Karpas-422 (cell line): ENCODE measurements at places on chromosomes 7 and 10.

DNA sequence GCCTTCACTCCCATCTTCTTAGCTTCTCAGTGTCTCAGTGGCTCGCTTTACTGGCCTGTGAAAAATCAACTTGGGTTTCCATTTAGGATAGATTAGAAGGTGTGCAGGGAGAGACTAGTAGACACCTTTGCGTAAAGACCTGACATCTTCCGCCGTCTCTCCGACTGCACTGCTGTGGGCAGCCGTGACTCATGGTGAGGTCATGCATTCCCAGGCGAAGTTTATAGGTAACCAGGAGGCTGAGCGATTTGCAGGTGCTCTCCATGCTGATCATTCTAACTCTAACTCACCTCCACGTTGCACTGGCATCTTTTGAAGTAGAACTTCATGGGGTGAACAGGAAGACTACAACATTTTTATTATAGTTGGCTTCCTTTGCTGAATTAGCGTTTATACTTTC, 68.0 kb upstream of the ZNF438 start:
- DNase-seq: no peak

GRCh38 chr7:3207387-3207902, 93.6 kb upstream of the SDK1 start:
- DNase-seq: no peak

- DNase-seq: no peak
These were observed 705.1 kb downstream of the SUGCT start for GRCh38 chr7:40839881-40840280.

DNA sequence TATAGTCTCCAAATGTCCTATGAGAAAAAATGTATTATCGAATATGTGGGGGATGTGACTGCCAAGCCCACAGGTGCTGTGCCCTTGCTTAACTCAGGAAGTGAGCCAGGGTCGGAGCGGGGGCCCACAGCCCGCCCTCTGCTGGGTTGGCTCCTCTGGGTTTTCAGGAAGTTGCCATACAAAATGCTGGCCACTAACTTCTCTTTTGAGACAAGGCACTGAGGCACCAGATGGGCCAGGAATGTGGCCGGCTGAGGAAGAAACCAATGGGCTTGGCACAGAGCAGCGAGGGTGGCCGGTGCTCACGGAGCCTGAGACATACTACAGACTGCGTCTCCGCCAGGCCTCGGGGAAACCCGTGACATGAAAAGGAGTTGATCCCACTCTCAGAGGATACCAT, 58.9 kb downstream of the FAM53B start:
- no peak for DNase-seq

GRCh38 chr7:4479367-4480039, 202.6 kb upstream of the FOXK1 start:
- DNase-seq: peak; percentile 87

GRCh38 chr10:131934769-131935168, 34.0 kb downstream of the PPP2R2D start:
- DNase-seq: no peak

DNA sequence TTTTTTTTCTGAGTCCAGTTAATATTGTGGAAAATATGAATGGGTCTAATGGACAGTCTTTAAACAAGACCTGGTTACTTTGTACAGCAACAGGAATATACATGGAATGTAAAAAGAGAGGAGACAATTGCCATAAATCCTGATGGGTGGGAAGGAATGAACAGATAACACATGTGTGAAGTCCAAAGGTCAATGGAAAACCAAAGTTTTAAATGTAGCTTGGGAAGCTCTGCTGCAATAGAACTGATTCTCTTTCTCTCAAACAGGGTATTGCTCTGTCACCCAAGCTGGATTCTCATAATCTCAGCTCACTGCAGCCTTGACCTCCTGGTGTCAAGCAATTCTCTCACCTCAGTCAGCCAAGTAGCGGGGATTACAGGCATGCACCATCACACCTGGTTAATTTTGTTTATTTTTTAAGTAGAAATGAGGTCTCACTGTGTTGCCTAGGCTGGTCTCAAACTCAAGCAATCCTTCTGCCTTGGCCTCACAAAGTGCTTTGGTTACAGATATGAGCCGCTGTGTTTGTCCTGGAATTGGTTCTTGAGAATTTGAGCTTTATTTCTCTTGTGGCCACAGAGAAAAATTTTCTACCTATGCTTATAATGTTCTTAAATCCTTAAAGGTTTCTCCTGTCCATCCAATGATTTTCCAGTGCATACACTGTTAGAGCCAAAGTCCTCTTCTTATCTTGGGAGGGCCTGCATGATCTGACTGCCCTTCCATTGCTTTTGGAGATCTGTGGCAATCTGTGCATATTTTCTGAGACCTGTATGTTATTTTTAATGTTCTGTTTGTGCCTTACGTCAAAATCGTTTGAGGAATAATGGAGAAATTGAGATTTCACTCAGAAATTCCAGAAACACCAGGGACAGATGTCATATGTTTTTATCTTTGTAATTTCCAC, 30.7 kb upstream of the ZNF92 start:
- no peak for DNase-seq

DNA sequence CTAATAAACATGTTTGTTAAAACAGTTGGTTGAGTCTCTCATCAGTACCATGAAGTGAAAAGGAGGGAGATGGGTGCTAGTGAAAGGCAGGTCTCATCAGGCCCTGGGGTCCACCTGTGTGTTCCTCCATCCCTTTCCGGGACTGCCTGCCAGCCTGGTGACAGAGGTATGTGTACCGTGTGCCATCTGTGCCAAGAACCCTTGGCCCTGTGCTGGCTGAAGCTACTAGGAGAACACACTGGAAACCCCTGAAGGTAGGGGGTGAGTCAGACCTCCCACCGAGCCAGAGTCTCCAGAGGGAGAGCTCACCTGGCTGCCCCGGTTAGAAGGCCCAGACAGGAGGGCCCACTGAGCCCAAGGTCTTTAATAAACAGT, 2.3 kb downstream of the DDIT4 start:
- DNase-seq: peak; percentile 63

DNA sequence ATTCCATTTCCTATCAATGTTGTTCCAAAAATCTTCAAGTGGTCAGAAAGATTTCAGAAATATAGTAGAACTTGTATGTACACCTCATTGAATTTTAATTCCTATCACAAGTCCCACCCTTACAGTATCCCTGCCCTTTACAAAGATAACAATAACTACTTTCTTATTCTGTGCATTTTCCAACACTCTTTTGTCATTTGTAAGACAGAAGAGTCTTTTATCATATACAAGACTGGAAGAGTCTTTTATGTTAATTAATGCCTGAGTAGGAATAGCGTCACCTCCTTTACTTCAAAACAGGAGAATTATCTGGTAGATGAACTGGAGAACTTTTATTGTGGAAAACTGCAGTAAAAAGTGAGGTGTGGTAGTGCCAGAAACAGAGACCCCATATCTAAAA, 193.9 kb upstream of the SEMA3C start:
- DNase-seq: no peak

DNA sequence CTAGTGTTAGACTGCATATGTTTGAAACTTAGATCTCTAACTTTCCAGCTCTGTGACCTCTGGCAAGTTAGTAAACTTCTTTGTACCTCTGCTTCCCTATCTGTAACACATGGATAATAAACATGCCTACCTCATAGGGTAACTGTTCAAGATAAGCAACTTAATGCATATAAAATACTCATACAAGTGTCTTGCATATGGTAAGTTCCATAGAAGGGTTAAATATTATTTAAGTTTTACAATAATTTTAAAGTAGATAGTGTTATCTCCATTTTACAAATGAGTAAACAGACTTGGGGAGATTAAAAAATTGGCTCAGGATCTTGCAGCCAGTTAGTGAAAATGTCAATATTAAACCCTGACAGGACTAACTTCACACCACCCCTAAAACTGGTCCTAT, 30.1 kb upstream of the CD36 start:
- DNase-seq: no peak

- DNase-seq: no peak
These were observed 41.9 kb upstream of the FAM180A start for GRCh38 chr7:135790371-135790977.

DNA sequence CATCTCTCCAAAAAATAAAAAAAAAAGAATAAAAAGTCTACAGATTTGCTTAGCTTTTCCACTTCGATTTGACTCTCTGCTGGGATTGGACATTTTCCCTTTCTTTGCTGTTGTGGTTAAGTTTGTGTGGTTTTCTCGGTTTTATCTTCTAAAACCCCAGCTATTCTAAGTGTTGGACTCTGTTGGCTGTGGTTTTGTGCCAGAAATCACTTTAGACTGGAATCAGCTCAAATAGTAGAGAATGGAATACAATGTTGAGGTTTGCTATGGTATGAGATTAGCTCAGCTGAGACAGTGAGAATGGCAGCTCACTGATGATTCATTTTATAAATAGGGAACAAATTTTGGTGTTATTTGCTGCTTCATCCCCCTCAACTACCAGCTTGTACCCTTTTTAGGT, 116.0 kb downstream of the BUB3 start:
- DNase-seq: no peak

DNA sequence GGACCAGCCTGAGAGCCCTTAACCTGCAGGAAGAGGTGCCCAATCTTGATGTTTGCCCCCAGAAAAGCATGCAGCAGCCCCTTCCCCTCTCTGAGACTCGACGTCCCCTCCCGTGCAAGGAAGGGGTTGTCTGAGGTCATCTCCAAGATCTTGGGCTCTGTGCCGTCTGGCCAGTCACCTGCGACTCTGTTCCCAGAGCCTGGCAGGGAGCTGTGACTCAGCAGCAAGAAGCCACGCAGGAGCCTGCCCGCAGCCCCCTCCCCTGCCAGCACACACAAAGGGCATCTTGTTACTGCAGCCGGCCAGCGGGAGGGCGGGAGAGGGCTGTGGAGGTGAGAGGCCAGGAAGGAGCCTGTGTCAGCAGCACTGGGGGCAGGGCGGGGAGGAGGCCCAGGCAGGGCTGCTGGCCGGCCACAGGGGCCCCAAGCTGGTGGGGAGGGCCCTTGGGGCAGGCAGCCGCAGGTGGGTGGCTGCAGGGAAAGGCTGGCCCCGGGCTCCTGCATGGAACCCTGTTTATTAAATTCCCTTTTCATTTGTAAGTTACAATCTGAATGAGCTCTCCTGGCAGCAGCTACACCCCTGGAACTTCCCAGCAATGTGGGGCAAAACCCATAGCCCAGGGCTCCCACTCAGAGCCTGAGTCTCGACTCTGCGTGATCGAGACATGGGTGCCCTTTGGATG, 103.7 kb upstream of the ZMIZ1 start:
- no peak for DNase-seq

DNA sequence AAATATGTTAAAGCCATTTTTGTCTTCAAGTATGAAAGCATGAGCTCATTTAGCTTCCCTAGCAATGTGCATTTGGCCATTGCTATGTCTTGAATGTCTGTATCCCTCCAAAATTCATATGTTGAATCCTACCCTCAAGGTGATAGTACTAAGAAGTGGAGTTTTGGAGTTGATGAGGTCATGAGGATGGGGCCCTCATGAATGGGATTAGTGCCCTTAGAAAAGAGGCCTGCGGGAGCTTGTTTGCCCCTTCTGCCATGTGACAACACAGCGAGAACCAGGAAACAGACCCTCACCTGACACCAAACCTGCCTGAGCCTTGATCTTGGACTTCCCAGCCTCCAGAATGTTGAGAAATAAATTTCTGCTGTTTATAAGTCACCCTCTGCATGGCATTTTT, 61.3 kb upstream of the UCN3 start:
- no peak for DNase-seq

DNA sequence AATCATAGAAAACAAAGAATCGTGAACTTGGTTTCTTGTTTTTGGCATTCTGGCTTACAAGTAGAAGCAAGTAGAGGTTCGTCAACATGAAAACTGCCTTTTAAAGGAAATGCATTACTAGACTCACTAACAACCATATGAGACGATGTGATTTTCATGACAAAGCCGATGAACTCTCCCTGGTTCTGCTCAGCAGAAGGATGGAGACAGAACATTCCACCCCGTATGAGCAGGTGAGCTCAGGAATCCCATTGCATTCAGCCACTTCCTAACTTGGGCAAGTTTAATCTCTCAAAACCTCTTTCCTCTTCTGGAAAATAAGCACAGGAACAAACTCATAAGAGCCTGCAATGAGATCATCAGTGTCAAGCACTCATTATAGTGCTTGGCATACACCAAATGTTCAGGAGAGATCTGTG, 57.4 kb upstream of the SVIL start:
- no peak for DNase-seq

DNA sequence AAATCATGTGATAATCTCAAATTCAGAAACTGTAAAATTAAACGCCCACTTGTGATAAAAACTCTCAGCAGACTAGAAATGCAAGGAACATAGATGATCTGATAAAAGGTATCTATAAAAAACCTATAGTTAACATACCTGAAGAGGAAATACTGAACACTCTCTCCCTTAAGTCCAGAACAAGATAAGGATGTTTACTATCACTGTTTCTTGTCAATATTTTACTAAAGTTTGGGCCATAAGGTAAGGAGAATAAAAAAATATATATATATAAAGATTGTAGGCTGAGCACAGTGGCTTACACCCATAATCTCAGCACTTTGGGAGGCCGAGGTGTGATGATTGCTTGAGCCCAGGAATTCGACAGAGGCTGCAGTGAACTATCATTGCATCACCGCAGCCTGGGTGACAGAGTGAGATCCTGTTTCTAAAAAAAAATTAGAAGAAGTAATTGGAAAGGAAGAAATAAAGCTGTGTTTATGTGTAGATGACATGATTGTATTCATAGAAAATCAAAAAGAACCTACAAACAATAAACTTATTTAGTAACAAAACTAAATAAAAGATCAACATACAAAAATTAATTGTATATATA, 28.4 kb downstream of the MPLKIP start:
- DNase-seq: no peak
